GM12864 (cell line): ENCODE measurements at places on chromosomes 3 and 15.

- no peak for DNase-seq
Observed at GRCh38 chr3:49460956-49461355, 9.1 kb upstream of the DAG1 start.

- DNase-seq, result peak; percentile 44
Observed at GRCh38 chr3:150912501-150912900, 7.3 kb upstream of the MINDY4B start.

- no peak for DNase-seq
Observed at GRCh38 chr3:28980631-28981030, 300.2 kb upstream of the RBMS3 start.

DNA sequence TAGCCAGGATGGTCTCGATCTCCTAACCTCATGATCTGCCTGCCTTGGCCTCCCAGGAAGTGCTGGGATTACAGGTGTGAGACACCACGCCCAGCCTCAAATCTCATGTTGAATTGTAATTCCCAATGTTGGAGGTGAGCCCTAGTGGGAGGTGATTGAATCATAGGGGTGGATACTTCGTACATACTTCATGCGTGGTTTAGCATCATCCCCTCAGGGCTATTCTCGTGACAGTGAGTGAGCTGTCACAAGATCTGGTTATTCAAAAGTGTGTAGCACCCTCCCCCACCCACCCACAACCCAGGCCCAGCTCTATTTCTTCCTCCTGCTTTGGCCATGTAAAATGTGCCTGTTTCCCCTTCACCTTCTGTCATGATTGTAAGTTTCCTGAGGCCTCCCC is 236.9 kb upstream of the IL12A start:
- DNase-seq, result no peak

DNA sequence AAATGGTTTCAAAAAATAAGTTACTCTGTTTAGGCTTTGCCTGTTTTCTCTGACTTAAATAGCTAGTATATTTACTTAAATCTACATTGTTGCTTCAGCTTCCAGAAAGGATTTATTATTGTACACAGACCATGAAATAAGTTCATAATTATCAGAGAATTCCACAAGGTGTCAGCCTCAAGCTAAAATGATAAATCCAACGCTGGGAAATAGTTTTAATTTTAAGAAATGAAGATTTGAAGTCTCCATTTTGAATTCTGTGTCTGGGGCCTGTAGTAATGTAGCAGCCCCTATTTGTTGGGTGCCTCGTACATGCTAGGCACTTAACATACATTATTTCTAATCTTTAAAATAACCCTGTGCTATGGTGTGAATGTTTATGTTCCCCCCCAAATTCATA is 92.6 kb upstream of the KCNMB2 start:
- no peak for DNase-seq

DNA sequence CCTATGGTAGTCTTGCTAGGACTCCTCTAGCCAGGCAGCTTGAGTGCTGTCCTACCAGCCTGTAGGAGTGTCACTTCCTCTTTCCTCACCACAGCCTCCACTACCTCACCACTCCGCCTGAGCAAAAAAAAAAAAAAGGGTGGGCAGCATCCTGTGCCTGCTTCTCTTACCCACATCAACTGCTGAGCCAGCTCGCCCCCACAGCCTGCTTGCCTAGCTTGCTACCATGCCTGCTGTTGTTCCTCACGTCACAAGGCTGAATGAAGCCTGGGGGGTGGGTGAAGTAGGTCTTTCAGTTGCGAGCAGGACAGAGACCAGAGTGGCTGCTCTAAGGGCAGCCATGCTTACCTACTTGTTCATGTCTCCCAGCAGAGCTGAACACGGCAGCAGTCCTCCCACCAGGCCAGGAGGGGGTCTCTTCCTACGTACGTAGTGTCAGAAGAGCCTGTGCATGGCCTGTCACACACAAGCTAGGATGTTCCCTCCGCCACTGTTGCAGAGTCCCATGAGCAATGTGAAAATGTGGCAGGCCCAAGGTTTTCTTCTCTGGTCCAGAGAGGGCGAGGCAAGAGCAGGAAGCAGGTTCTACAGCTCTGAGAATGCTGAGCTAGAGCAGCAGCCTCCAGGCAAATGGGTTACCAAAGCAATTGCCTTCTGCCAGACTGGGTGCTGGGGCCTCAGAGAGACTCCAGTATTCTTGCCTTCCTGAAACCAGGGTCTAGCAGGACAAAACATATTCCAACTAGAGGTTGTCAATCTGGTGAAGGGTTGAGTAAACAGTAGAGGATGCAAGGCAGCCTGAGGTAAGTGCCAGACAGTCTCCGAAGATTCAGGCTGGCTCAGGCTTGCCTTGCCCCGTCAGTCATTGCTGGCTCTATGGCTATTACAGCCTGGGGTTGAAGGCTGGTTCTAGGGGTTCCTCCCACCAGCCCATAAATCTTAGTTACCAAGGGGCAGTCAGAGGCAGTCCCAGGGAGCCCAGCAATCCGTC is 8.1 kb downstream of the PPM1M start:
- peak; percentile 86 for DNase-seq

DNA sequence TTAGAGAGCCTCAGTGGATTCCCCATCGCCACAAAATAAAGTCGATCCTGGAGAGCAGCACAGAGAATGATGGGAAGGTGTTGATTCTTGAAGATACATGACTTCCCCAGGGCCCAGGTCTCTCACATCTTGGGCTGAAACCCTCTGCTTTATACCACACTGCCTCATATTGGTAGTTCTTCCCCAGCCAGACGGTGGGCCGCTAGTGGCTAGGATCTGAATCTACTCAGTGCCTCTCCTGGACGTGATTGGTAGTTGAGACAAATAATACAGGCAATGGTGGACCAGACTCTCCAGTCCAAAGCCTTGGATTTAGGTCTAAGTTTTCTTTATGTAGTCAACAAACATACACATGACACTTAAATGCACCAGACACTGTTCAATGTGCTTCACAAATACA is 49.7 kb downstream of the RAB11A start:
- no peak for DNase-seq

DNA sequence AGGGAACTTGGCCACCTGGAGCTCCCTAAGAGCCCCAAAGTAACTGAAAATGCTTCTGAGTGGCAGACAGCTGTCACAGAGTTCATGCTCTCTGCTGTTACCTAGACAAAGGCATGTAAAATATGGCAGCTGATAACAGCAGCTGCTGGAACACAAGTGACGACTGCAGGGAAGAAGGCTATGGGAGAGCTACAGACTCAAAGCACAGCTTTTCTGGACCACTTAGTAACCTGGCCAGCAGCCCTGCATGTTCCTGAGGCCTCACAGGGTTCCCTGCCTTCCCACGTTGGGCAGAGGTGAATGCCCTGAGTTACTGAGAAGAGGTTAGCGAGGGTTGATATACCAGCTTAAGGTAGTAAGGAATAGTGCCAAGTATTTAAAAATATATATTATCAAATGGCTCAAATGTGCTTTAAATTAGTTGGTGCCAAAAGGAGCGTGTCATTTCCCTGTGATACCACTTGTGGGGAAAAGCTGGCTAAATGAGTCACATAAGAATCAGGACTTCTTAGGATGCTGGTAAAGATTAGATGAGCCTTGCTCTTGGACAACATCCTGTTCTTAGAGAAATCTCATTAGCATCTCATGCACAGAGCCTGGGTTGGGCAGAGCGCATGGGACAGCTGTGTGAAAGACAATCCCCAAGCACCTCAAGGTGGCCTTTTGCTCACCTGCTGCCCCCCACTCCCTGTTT is 76.4 kb upstream of the SCN5A start:
- DNase-seq, result no peak

DNA sequence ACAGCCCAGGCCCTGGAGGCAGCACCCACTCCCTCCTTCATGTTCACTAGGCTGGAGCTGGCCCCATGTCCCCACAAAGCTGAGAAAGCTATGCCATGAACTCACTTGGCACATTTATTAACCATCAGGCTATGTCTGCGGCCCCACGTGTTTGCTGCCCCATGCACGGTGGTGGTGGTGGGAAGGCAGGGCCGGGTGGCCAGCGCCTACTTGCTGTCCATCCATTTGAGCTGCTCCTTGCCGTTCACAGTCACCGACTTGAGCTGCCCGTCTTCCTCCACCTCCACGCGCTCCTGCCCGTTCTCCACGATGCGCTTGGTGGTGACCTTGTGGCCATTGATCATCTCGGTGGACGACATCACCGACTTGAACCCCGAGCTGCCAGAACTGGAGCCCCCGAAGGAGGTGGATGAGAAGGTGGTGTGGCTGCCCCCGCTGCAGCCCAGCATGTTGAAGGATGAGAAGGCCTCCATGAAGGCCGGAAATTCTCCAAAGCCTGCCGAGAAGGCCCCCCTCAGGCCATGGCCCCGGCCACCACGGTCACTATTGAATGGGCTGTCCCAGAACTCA is 4.3 kb downstream of the DNAJB8 start:
- DNase-seq, result no peak

DNA sequence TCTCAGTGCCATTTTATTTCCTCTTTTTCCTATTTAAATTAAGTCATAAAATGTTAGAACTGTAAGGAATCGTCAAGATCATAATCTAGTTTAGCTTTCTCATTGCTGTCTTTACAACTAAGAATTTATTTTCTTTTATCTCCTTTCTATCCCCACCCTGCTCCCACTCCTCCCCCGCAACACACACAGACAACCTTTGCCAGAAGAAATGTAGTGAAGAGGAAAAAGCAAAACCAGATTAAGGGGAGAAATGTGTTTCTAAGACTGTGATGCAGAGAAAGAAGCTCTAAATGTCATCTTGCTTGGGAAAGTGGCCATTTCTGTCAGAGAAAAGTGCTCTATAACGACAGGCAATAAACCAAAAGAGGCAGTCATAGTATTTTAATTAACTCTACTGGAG is 78.3 kb upstream of the MLF1 start:
- no peak for DNase-seq

- DNase-seq, result no peak
Observed at GRCh38 chr3:155270485-155271342, 22.8 kb downstream of the STRIT1 start.

GRCh38 chr15:43370310-43370974 is 401 bp downstream of the ZSCAN29 start:
- DNase-seq, result no peak

GRCh38 chr3:126494204-126494969 is 18.7 kb upstream of the ZXDC start:
- DNase-seq, result no peak

GRCh38 chr3:111675846-111676210 is 80.7 kb upstream of the ZBED2 start:
- no peak for DNase-seq

GRCh38 chr3:118909763-118910162 is 124.9 kb downstream of the IGSF11 start:
- DNase-seq, result no peak

DNA sequence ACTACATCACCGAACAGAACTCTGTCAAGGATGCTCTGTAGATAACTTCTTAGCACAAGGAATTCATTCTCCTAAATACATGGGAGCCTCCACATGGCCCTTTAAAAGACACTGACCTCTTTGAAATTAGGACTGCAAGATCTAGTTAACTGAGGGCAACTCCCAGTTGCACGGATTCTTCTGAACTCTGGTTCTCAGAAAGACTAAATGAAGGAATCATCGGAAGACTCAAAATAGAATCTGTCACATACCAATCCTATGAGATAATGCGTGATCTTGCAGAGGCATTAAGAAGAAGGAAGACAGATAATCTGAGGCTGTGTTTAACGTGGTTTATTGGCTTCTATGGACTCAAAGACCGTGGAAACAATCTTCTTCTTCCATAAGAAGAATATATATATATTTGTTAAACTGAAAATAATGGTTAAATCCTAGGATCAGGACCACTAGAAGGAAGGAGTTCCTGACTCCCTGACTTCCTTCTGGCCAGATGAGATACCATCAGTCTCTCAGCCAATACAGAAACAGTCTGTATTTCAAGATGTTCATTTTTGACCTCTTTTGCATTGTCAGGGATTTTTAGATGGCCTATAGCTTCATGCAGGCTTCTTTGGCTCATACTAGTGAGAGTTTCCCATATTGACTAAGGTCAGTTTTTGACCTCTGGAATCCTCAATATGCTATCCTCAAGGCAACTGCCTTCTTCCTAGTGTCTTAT is 33.9 kb upstream of the TBC1D23 start:
- DNase-seq, result no peak

DNA sequence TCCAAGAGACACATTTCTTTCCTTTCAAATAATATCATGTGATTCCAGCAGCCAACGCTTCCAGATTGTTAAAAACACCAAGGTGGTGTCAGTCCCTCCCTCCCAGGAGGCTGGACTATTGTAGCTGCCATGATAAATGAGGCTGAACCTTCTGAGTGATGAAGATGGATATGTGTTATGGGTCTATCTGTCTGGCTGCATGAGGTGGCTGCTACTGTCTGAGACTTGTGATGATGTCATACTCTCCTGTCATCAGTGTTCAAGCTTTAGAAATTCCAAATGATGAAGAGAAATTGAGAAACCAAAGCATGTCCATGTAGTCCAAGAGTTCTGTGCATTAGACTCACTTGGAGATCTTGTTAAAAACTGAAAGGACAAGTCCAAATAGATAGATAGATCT is 683.0 kb downstream of the NTRK3 start:
- no peak for DNase-seq

DNA sequence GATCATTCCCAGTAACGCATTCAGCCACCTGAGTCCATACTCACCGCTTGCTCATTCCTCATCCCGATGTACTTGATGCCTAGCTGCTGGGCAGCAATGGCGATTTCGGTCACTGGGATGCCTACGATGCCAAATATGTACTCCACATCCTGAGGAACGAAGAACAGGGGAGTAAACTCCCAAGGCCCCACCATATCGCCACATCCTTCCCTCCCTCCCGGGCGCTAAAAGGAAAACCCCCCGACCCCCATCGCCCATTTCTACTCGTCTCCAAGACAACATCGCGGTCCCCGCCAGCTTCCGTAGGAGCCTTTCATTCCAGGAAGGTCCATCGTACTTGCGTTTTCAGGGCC is 347 bp downstream of the HACL1 start:
- no peak for DNase-seq

- DNase-seq, result no peak
Observed at GRCh38 chr15:89462198-89462912, 34.0 kb downstream of the RHCG start.

GRCh38 chr3:180881065-180881801 is 31.2 kb upstream of the FXR1 start:
- no peak for DNase-seq

DNA sequence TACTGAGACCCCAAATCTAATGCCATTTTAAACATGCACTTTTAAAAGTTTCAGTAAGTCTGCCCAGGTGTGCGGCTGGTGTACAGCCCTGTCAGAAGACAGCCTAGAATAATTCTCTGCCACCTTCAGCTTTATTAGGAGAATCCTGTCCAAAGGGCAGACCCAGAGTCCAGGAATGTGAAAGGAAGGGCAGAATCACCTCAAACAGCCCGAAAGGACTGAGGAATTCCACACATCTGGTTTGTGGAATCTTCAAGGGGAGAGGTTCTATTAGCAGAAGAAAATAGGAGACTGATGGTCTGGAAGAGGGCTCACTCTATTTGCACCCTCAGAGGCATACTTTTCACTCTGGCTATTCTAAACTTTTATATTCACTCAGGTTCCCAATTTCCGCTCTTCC is 46.6 kb downstream of the TYRO3 start:
- no peak for DNase-seq

DNA sequence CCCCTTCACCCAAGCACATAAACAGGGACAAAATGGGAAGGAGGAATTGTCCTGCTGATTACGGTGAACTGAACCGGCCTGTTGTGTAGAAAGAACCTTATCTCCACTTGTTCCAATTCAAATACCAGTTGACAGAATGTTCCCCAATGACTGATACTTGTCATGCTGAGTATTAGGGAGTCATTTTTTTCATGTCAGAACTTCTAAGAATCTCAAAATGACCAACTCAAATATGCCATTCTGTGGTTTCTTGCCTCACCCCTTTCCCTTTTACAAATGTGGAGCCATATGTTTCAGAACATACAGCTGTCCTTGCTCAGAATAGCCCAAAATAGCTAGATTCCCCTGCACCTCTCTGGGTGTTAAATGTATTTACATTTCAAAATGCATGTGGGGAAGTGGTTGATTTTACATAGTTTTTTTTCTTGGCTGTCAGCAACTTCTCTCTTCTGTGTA is 405.9 kb upstream of the TBL1XR1 start:
- DNase-seq, result no peak
